ENCODE measurements at places on chromosomes 16 and 17.

DNA sequence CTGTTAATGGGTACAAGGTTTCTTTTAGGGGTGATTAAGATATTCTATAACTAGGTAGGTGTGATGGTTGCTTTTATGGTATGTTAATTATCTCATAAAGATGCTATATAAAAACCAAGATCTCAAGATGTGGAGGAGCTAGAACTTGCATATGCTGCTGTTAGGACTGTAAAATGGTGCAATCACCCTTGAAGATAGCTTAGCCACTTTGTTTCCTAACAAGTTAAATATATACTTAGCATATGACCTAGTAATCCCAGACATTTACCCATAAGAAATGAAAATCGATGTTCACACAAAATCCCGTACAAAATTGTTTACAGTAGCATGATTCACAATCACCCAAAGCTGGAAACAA is 25.1 kb downstream of the GGA2 start:
- no peak for DNase-seq

DNA sequence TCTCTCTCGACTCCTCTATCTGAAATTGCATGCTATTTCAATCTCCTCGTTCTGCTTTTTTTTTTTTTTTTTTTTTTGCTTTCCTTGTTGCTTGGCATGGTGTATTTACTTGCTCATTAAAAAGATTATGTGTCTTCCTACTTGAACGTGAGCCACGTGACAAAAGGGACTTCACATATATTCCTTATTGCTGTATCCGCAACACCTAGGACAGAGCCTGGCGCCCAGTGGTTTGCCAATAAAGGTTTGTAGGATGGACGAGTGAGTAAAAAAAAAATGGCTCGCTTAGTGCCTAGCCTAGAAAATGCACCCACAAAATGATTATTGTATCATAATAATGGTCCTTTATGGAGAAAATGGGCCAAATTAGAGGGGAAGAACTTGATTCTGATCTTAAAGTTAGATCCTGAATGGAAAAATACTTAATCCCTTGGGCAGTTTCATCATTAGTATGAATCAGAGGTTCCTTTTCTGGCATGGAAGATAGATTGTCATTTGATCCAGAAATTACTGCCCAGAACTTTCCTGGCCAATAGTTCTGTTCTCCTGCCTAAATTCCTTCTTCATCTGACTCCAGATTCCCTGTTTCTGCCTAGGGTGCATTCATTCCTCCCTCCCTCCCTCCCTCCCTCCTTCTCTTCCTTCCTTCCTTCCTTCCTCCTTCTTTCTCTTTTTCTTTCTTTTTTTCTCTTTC is 13.6 kb upstream of the TMEM220 start:
- no peak for DNase-seq

- DNase-seq, result no peak
These were observed 887.8 kb upstream of the SOX9 start for GRCh38 chr17:71232801-71233559.

GRCh38 chr17:40872416-40872815 is 5.4 kb upstream of the KRT12 start:
- DNase-seq, result no peak

DNA sequence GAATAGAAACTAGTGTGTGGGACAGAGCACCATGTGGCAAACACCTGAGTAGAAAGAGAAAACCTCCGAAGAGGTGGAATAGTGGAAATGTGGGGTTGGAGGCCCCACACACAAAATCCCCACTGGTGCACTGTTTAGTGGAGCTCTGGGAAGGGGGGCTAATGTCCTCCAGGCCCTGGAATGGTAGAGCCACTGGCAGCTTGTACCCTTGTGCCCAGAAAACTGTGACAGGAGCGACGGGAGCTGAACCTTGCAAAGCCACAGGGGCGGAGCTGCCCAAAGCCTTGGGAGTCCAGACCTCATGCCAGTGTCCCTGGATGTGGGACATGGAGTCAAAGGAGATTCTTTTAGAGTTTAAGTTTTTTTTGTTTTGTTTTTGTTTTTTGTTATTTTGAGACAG is 50.6 kb downstream of the RNF112 start:
- DNase-seq, result no peak

DNA sequence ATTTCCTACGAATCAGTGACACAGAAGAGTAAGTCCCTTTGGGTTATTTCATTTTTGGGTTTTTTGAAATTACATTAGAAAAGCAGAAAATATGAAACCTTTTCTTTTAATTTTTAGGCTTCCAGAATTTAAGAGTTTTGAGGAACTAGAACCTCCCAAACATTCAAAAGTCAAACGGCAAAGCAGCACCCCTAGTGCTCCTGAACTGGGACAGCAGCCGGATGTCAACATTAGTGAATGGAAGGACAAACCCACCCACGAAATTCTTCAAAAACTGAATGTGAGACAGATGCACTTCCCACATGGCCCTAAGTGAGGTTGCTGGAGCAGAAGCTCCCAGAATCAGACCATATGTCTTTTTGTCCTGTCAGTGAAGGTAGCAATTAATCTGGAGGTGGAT is 199.4 kb downstream of the PHKB start:
- no peak for DNase-seq

DNA sequence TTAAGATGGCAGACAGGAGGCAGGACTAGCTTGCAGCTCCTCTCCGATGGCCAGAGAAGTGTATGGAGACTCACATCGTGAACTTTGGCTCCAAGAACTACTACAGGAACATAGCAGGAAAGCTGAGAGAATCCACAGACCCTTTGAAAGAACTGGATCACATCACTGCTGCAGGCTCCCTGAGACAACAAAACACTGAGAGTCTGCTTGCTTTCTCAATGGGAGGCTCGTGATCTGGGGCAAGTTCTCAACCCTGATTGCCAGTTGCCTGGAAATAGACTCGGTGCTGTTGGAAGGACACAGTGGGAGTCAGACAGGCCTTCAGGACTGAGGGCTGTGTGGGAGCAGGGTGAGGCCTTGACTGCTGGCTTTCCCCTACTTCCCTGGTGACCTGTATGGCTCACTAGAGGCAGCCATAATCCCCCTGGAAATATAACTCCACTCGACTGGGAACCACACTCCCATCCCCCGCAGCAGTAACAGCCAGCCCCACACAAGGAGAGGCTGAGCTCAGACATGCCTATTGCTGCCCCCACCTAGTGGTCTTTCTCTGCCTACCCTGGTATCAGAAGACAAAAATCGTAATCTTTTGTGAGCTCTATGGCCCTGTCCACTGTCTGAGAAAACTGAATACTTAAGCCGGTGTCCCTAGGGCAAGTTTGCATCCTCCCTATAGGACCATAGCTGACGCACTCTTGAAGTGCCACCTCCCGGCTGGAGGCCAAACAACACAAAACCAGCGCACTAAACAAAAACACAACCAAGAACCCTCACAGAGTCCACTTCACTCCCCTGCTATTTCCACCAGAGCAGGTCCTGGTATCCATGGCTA is 238.4 kb downstream of the CEP112 start:
- no peak for DNase-seq

DNA sequence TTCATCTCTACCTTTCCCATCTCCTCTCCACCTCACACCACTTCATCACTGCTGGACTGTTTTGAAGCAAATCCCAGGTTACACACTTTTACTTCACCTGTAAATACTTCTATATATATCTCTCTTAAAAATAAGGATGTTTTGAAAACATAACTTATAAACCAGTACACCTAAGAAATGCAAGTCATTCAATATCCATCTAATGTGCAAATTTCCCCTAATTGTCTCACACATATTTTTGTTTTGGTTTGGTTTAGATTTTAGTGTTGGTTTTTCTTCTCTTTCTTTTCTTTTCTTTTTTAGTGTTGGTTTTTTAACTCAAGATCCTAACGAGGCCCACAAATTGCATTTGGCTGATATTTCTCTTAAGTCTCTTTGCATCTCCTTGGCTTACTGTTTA is 17.9 kb upstream of the ZNF19 start:
- DNase-seq, result no peak

DNA sequence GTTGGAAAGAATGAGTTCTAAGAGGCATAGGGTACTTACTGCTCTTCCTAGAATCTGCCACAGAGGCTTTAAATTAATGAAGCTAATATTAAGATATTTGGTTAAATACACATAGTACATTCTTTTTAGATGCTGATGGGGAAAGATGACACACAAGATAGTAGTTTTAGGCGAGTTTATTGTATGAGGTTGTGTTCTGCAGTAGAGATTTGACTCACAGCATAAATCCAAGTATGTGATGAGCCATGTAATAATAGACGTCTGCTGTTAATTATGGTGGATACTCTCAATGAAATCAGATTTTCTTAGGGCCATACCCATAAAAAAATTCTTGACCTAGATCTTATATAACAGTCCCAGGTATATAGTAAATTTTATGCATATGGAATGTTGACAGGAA is 8.0 kb downstream of the TNRC6C start:
- no peak for DNase-seq

GRCh38 chr17:1312261-1312870 is 32.9 kb downstream of the TRARG1 start:
- DNase-seq, result no peak

- DNase-seq, result no peak
These were observed 87.1 kb downstream of the USP22 start for GRCh38 chr17:20955427-20956323.

- no peak for DNase-seq
These were observed 27.3 kb upstream of the CNOT1 start for GRCh38 chr16:58656899-58657298.

DNA sequence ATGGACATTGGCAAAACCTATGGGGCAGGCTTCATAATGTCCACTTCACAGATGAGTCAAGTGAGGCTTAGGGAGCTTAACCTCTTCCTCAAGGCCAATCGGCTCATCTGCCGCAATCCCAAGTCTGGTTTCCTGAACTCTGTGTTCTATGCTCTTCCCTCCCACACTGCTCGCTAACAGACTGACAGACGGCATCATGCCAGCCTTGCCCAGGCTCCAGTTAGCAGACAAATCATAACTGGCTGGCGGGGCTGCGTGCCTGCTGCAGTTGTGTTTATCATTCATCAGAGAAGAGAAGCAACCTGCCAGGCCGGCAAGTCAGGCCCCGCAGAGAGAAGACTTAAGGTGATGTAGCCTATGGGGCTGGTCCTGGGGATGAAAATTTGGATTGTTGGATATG is 216.2 kb upstream of the ASIC2 start:
- no peak for DNase-seq

- DNase-seq, result no peak
These were observed 92.4 kb downstream of the YPEL2 start for GRCh38 chr17:59423903-59424302.

DNA sequence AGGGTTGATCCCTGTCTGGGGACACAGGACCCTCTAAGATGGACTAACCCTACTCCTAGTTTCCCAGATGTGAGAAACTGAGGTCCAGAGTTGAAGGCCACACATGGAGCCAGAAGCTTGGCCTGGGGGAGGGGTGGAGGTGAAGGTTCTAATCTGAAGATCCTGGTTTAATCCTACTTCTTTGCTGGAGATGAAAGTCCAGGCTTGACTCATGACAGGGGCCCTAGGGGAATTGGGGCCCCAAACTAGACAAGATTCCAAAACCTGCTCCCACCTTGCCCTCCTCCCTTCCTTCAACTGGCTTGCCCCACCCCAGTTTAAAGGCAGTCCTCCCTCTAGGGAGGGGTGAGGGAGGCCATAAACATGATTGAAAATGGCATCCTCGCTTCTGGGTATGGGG is 21.6 kb downstream of the IGF2BP1 start:
- no peak for DNase-seq

DNA sequence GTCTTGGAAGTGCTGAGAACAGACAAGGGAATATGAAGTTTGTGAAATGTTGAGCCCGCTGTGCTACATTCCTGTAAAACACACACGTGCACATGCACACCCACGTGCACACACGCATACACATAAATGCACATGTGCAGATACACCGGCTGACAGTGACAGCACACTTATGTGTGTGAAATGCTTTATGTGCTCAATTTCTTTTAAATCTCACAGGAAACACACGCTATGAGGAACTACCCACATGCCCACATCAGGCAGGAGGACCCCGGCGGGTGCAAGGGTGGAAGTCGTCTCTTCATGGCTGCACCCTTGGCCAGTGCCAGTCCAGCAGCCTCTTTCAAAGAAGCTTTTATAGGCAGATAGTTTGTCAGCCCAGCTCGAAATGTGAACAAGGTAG is 561 bp upstream of the WFDC1 start:
- DNase-seq, result no peak

DNA sequence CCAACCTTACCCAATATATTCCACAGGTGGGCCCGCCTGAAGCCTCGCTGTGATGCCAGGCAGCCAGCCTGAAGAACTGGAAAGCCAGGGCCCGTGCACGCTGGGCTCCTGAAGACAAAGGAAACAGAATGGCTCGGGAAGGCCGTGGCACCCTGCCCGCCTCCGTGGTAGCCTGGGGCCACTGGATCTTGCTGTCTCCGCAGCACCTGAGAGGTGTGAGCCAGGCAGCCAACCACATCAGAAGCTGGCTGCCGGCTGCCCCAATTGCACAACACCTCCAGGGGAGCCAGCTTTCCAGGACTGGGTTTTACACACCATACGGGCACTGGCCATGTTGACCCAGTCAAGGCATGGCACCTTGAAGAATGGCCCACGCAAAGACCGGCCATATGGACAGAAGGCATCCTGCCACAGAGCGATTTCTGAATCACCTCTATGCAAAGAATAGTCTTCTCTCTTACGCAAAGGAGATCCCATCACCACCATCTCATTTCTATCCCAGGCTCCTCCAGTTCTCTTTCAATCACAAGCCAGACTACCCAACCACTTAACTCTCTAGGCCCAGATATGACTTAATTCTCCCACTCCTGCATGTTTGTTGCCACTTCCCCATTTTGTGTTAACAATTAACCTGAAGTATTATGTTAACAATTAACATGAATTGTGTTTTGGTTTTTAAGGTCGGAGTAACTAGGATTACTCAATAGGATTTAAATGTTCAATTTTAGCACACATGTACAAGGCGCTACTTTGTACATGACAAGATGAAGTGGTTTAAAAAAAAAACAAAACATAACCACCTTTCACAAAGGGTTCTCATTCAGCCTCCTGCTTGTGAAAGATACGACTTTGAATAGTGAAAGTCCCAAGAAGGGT is 32.1 kb downstream of the ZFHX3 start:
- DNase-seq, result no peak

- DNase-seq, result no peak
These were observed 289.8 kb downstream of the HS3ST3B1 start for GRCh38 chr17:14590459-14591250.

DNA sequence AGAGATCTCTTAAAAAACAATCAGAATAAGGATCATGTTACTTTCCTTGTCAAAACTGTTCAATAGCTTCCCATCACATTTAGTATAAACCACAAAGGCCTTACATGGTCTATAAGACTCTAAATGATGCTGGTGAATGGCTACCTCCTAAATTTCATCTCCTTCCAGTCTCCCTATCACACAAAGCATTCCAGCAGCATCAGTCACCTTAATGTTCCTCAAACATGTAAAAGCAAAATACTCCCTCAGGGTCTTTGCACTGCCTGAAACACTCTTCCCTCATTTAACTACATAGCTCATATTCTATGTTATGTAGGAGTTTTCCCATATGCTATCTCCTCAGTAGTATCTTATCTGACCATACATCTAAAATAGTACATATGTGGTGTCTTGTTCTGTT is 53.5 kb upstream of the INTS2 start:
- no peak for DNase-seq

GRCh38 chr17:36597866-36598777 is 3.3 kb upstream of the MRM1 start:
- DNase-seq, result no peak

GRCh38 chr16:52368859-52369258 is 178.1 kb downstream of the TOX3 start:
- DNase-seq, result no peak

Data from naive thymus-derived CD8-positive, alpha-beta T cell (primary cell).